ENCODE measurements at places on chromosomes 6 and 20.

GRCh38 chr6:158756126-158756525, 63.0 kb downstream of the EZR start:
- no peak for DNase-seq

DNA sequence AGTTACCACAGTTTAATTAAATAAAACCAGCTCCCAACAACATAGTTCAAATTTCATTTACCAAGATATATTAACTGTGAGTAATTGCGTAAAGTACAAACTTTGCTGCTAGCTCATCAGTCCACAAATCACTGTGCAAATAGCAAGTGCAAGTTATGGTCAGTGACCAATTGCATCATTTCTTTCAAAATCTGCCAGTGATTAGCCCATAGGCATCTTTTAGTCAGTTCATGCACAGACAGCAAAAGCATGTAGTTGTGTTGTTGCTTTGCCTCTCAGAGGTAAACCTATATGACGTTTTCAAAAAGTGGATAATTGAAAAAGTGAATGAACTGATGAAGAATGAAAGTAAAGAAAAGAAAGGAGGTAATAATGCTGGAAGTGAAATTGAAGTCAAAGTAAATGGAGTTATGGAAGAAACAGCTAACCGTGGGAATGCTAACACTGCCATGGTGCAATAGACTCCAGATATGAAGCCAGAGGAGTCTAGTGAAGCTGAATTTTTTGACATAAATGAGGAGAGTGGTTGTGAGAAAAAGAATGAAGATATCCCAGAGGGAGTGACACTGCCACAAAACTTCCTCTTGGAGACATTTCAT, 36.5 kb downstream of the ENPP1 start:
- DNase-seq: no peak

- no peak for DNase-seq
Observed at GRCh38 chr6:2157441-2158127, 87.8 kb downstream of the GMDS start.

DNA sequence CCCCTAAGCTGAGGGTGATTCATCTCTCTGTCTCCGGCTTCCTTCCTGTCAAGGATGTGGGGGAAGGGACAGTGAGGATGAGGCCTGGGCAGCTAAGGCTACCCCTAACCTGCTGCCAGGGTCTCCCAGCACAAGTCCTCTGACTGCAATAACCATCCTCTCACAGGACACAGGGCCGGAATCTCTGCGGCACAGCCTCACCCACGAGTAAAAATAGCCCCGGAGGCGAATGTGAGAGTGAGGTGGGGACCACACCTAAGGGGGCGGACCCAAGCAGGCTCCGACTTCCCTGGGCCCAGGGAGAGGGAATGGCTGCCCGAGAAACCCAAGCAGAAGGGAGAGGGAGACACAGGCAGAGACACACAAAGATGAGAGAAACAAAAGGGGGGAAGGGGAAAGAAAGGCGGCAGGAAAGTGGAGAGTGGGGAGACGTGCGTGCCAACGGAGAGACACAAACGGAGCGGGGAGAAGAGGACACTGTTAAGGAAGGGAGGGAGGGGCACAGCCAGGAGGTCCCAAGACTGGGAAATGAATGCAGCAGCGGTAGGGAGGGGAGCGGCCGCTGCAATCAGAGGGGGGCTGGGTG, 1.4 kb downstream of the CLIC1 start:
- no peak for DNase-seq

- DNase-seq: no peak
Observed at GRCh38 chr6:64084185-64084663, 448.6 kb downstream of the PHF3 start.

GRCh38 chr6:80126657-80127345, 20.3 kb downstream of the BCKDHB start:
- no peak for DNase-seq

GRCh38 chr20:5357946-5358345, 41.2 kb upstream of the PROKR2 start:
- DNase-seq: no peak

- no peak for DNase-seq
Observed at GRCh38 chr20:8557711-8558110, 425.6 kb downstream of the PLCB1 start.

GRCh38 chr6:157708933-157709332, 114.1 kb upstream of the SNX9 start:
- DNase-seq: no peak

DNA sequence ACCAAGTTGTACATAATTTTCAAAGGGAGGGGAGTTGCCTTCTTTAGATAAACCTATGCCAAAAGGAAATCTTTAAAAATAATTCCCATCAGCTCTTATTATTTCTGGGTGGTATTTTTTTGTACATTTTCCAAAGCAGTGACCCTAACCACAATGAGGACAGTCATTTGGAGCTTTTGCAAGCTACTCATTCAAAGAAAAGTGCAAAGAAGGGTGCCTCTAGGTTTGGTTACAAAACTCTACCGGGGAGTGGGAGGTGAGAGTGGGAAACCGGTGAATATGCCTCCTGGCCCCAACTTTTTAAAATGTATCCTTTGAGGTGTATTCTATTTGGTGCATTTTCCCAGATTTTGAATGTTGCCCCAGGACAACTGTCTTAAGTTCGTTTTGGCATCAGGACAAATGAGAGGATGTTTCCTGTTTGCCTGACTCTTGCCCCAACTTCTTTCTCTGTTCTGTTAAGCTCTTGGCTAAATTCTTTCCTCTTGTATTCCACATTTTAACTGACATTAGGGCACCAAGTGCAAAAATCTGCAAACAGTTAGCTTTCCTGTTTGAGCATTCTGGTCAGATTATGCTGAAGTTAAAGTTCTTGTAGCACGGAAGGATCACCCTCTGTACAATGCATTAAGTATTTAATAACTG, 78.9 kb downstream of the SLX4IP start:
- DNase-seq: no peak

DNA sequence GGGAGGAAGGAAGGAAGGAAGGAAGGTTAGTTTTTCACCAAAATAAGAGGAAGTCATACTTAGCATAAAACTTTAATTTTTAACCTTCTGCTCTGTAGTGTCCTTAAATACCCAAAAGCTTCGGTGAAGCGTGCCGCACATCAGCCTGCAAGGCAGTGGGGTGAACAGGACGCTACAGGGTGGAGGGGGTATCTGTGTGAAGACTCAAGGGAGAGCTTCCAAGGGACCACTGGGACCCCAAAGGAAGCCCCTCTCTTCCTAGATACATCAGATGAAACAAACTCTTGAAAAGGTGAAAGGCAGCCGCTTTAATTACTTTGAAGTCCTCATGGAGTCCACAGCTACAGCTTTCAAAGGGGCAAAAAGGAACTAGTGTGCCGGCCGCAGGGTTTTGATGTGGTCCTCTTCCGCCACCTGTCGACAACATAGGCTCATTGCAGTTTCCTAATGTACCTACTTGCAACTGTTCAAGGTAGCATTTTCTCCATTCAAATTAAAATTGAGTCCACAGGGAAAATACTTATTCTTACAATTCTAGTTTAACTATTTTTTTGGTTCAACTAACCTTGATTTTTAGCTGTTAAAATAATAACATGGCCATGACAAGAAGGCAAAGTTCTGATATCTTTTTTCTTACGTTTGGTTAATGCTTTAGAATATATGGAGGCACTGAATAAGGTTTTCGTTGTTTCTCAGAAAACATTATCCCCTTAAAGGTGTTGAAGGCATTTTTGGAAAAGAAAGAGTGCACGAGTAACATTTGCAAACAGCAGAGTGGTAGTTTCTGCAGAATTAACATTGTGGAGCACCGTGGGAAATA, 135.0 kb upstream of the RIPOR2 start:
- peak; percentile 66 for DNase-seq

- DNase-seq: no peak
Observed at GRCh38 chr6:97113170-97113569, 169.8 kb downstream of the MMS22L start.

DNA sequence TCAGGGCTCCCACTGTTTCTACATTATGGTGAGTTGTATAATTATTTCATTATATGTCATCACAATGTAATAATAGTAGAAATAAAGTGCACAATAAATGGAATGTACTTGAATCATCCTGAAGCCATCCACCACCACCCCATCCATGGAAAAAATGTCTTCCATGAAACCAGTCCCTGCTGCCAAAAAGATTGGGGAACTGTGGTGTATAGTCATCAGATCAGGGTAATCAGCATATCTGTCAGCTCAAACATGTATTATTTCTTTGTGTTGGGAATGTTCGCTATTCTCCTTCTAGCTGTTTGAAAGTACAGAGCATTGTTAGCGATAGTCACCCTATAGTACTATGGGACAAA, 33.8 kb upstream of the SLC22A23 start:
- no peak for DNase-seq

GRCh38 chr20:50572938-50573777, 63.0 kb downstream of the PTPN1 start:
- peak; percentile 47 for DNase-seq

- DNase-seq: no peak
Observed at GRCh38 chr6:129954749-129955431, 63.5 kb upstream of the L3MBTL3 start.

DNA sequence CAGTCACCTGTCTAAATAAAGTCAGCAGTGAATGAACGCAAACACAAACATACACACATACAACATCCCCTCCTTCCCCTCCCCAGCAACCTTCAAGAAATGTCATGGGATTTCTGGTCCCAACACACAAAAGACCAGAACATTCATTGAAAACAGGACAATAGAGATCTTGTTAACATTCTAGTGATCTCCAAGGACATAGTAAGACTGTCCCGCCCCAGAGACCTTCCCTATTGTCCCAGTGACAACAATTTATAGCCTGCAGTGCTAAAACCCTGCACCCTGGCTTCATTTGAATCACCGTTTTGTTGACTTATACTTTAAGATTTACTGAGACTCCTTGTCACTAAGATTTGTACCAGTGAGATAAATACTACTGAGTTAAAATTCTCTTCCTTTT, 143.9 kb upstream of the NOX3 start:
- DNase-seq: no peak

GRCh38 chr6:28589234-28589956, 63.7 kb downstream of the GPX5 start:
- DNase-seq: peak; percentile 69

GRCh38 chr20:54535033-54535432, 59.6 kb downstream of the DOK5 start:
- no peak for DNase-seq

DNA sequence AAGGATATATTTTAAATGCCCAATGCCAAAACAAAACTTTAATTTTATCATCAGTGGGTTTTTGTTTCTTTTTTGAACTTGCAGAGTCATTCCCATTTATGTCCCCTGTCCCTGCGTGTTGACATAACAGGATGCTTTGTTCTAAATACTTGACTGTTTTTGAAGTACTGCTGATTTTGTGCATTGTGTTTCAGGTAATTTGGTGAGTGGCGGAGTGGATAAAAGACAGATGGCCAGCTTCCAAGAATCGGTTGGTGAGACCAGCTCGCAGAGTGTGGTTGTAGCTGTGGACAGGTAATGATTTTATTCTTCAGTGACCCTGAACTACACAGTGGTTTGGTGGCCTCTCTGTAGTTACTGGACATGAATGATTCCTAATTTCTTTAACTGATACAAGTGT, 50.5 kb upstream of the CSE1L start:
- DNase-seq: peak; percentile 88

- no peak for DNase-seq
Observed at GRCh38 chr6:167291623-167292300, 647 bp downstream of the UNC93A start.

DNA sequence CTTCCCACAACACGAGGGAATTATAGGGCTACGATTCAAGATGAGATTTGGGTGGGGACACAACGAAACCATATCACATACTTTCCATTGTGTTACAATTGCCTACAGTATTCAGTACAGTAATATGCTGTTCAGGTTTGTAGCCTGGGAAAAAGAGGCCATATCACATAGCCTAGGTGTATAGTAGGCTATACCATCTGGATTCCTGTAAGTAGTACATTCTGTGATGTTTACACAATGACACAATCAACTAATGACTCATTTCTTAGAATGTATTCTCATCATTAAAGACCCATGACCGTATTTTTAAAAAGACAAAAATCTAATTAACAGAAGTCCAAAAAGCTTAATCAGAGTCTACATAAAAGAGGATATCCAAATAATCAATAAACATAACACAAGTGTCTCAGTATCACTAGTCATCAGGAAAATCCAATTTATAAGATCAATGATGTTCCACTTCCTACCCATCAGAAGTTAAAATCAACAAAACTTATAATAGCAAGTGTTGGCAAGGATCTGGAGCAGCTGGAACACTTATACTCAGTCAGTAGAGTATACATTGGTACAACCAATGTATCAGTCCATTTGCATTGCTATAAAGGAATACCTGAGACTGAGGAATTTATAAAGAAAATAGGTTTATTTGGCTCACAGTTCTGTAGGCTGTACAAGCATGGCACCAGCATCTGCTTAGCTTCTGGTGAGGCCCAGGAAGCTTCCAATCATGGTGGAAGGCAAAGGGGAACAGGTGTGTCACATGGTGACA, 215.9 kb downstream of the CLVS2 start:
- no peak for DNase-seq

GRCh38 chr6:34970957-34971356, 81.9 kb downstream of the ANKS1A start:
- DNase-seq: no peak

- no peak for DNase-seq
Observed at GRCh38 chr6:136985502-136985901, 59.3 kb downstream of the IL20RA start.

DNA sequence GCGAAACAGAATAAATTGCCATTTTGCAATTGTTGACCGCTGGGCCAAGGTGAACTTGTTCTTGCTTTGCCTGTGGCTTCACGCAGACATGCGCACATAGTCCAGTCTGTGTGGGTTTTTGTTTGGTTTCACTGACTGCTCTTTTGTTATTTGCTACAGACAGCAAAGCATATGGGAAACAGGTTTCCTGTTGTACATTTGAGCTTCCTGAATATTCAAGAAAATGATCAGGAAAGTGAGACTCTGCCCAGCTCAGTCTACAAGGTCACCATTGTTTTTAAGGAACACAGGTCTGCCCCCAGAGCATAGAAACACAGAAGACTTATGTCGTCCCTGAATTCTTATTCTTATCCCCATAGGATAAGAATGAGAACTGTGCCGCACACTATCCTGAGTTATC, 55.6 kb downstream of the SASH1 start:
- DNase-seq: no peak

DNA sequence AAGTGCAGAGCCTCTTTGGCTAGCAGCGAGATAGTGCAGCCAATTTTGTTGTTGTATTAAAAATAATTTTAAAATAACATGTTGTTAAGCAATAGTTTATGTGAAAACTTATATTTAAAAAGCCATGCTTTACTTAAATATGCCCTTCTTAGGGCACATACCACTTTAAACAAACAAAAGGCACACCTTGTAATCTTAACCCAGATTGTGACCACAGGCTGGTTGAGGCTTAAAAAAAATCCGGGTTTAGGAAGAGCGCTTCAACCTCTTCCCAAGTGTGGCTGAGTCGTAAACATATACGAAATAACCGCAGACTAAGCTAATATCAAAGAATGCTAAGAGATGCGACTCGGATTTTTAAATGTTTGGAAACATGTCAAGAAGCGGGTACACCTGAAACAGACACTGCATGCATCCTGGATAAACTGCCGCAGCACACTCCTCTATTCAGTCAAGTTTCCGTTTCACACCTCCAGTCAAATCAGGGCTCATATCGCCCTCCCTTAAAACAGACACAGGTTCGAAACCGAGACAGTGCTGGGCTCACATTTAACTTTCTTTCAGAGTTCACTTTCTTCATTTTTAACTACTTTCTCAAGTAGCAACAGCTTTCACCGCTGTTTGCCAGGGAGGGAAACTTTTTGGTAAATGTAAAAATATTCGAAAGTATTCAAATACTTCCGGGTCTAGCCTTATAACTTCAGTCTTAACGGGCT, 1.5 kb downstream of the DEK start:
- no peak for DNase-seq

GRCh38 chr6:319177-320131, 27.2 kb downstream of the DUSP22 start:
- DNase-seq: no peak

Measured in DMS153 (cell line).